ENCODE measurements at places on chromosomes 6 and 20. TPM values are rescaled to one million over a fixed set of nuclear protein-coding genes. Genes with fewer than 3 reads are reported as not detected.

The IL20RA gene
- not detected for total RNA-seq

The DSP gene
- total RNA-seq, result 0.27 TPM

The AK9 gene
- total RNA-seq, result 1.1 TPM

- H3K36me3 ChIP-seq, result no peaks in the 10 kb centered on the region
- DNase-seq, result peak; percentile 77
- peaks cover 39% of the 10 kb centered on the region for H3K27me3 ChIP-seq
- H3K4me1 ChIP-seq, result peaks cover 5% of the 10 kb centered on the region
- H3K4me3 ChIP-seq, result peak overlapping the region; percentile 42
- no peak overlapping the region for H3K27ac ChIP-seq
Measured at GRCh38 chr6:5084360-5084780, 771 bp upstream of the PPP1R3G start.

The RSPH4A gene
- 0.11 TPM for total RNA-seq

GRCh38 chr6:39669973-39670342 lies 55.2 kb downstream of the KIF6 start:
- no peaks in the 10 kb centered on the region for H3K27me3 ChIP-seq
- H3K4me3 ChIP-seq, result no peak overlapping the region
- H3K4me1 ChIP-seq, result no peaks in the 10 kb centered on the region
- H3K27ac ChIP-seq, result no peak overlapping the region
- DNase-seq, result no peak
- H3K36me3 ChIP-seq, result no peaks in the 10 kb centered on the region

GRCh38 chr20:46938434-46938833 lies 43.8 kb downstream of the EYA2 start:
- H3K27me3 ChIP-seq, result peaks cover 31% of the 10 kb centered on the region
- H3K27ac ChIP-seq, result no peak overlapping the region
- H3K4me3 ChIP-seq, result no peak overlapping the region
- no peaks in the 10 kb centered on the region for H3K4me1 ChIP-seq
- H3K36me3 ChIP-seq, result no peaks in the 10 kb centered on the region
- no peak for DNase-seq

The AGPAT1 gene
- total RNA-seq, result 109 TPM

The DNAAF9 gene
- total RNA-seq, result 2.5 TPM

DNA sequence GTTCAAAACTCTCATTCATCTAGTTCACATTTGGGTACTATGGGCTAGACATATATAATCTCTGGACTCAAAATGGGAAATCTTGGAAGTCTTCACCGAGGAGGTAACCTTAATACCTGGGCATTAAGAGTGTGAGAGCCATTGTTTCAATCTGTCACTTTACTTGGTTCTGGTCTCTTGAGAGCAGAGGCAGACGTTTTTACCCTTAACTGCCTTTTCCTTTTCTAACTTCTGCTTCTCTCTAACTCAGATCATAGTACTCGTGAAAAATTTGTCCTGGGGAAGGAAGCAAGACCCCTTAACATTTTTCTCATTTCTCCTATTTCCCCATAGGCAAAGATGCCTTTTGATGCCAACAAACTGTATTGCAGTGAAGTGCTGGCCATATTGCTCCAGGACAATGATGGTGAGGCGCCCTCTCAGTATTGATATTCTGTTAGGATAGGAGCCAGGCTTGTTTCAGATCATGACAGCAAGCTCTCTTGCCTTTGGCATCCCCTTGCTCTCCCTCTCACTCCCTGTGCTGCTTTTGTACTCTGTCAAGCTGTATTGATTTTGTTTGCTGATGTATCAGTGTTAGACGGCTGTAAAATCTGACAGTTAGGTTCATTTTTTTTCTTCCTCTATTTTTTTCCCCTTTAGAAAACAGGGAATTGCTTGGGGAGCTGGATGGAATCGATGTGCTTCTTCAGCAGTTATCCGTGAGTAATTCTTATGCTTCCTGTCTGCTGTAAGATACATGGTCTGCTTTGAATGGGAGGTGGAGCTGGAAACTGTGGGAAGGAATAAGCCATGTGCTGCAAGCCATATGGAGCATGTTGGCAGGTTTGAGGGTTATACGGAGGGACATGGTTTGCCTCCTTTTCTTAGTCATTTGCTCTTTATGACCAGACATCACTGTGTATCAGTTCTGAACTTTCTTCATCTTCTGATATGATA lies 83.5 kb downstream of the CTNNBL1 start:
- H3K4me1 ChIP-seq, result no peaks in the 10 kb centered on the region
- DNase-seq, result no peak
- H3K4me3 ChIP-seq, result no peak overlapping the region
- no peaks in the 10 kb centered on the region for H3K36me3 ChIP-seq

GRCh38 chr6:106413016-106413415 lies 52.5 kb downstream of the CRYBG1 start:
- DNase-seq, result no peak
- no peak overlapping the region for H3K4me3 ChIP-seq
- no peak overlapping the region for H3K27ac ChIP-seq
- H3K27me3 ChIP-seq, result peaks cover 19% of the 10 kb centered on the region

The DDO gene
- total RNA-seq, result 0.09 TPM

- no peak for DNase-seq
- H3K27me3 ChIP-seq, result no peaks in the 10 kb centered on the region
- no peak overlapping the region for H3K4me3 ChIP-seq
- H3K27ac ChIP-seq, result no peak overlapping the region
Measured at GRCh38 chr6:110618591-110619267, 142.3 kb upstream of the SLC22A16 start.

The ZC2HC1B gene
- not detected for total RNA-seq

DNA sequence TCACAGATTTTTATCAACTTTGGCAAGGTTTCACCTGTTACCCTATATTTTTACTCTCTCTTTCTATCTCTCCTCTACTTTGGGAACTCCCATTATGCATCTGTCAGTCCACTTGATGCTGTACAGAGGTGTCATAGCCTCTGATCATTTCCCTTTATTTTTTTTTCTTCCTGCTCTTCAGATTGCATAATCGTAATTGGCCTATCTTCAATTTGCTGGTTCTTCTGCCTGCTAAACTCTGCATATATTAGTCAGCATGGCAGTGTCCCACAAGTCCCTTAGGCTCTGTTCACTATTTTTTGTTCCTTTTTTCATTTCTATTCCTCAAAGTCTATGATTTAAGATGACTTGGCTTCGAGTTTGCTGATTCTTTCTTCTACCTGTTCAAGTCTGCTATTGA lies 44.7 kb upstream of the MICB start:
- H3K4me3 ChIP-seq, result no peak overlapping the region
- no peaks in the 10 kb centered on the region for H3K36me3 ChIP-seq
- DNase-seq, result no peak

GRCh38 chr20:6566821-6567220 lies 200.7 kb upstream of the BMP2 start:
- no peak for DNase-seq
- H3K36me3 ChIP-seq, result no peaks in the 10 kb centered on the region
- H3K4me1 ChIP-seq, result no peaks in the 10 kb centered on the region
- H3K27ac ChIP-seq, result no peak overlapping the region
- H3K4me3 ChIP-seq, result no peak overlapping the region

- no peaks in the 10 kb centered on the region for H3K36me3 ChIP-seq
- H3K4me1 ChIP-seq, result peaks cover 4% of the 10 kb centered on the region
- no peak overlapping the region for H3K4me3 ChIP-seq
- DNase-seq, result no peak
- no peaks in the 10 kb centered on the region for H3K27me3 ChIP-seq
Measured at GRCh38 chr6:73569121-73569520, 48.3 kb upstream of the EEF1A1 start.

GRCh38 chr20:54160065-54161007 lies 13.4 kb downstream of the CYP24A1 start:
- no peak overlapping the region for H3K4me3 ChIP-seq
- no peak overlapping the region for H3K27ac ChIP-seq
- DNase-seq, result no peak
- H3K4me1 ChIP-seq, result no peaks in the 10 kb centered on the region

The MAP3K7 gene
- 34.8 TPM for total RNA-seq

GRCh38 chr6:159555082-159555875 lies 137.8 kb downstream of the SOD2 start:
- no peak for DNase-seq
- no peaks in the 10 kb centered on the region for H3K4me1 ChIP-seq
- H3K27ac ChIP-seq, result no peak overlapping the region
- no peak overlapping the region for H3K4me3 ChIP-seq

DNA sequence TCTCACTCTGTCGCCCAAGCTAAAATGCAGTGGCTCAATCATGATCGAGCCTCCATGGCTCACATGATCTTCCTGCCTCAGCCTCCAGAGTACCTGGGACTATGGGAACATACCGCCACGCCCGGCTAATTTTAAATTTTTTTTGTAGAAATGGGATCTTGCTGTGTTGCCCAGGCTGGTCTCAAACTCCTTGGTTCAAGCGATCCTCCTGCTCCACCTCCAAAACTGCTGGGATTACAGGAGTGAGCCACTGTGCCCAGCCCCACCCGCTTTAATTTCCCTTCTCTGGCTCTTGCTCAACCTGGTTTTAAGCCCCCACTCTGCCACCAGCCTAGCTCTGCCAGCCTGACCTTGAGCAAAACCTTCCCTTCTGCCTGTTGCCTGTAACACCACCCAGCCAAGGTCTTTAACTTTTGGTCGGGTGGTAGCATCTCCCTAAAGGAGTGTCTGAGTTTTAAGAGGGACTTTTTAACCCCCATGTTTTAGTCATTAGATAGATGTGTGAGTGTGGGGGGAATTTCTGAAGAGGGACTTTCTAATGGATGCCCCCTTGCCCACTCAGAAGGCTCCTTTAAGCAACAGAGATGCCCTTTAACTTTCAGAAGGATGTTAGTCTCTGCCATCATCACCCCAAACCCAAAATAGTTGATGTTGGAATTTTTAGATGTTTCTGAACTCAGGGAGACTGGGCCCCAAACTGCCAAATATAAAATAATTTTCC lies 71.8 kb upstream of the FOXP4 start:
- no peak overlapping the region for H3K4me3 ChIP-seq
- H3K27me3 ChIP-seq, result peaks cover 77% of the 10 kb centered on the region
- no peak overlapping the region for H3K27ac ChIP-seq
- peaks cover 13% of the 10 kb centered on the region for H3K4me1 ChIP-seq
- no peak for DNase-seq

The MUCL3 gene
- total RNA-seq, result not detected

The ADAM33 gene
- not detected for total RNA-seq

The CYP24A1 gene
- total RNA-seq, result not detected

DNA sequence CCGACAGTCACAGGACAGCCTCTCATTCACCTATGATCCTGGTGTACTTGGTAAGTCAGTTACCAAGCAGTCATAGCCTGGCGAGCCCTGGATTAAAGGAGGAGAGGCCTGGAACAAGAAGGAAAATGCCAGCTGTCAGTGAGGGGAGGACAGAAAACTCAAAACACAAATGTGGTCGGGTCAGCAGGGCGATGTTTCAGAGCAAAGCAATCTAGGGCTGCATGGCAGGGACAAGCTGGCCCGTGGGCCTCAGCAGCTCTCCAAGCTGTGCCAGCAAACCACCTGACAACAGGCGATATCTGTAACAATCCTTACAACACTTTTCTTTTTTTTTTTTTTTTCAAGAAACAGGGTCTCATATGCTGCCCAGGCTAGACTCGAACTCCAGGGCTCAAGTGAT lies 40.3 kb downstream of the MGME1 start:
- H3K27me3 ChIP-seq, result no peaks in the 10 kb centered on the region
- no peaks in the 10 kb centered on the region for H3K36me3 ChIP-seq
- no peaks in the 10 kb centered on the region for H3K4me1 ChIP-seq
- H3K4me3 ChIP-seq, result no peak overlapping the region
- DNase-seq, result no peak
- H3K27ac ChIP-seq, result no peak overlapping the region

The ARFGAP1 gene
- 102 TPM for total RNA-seq

GRCh38 chr20:53917145-53918019 lies 153.0 kb downstream of the BCAS1 start:
- peaks cover 18% of the 10 kb centered on the region for H3K4me1 ChIP-seq
- DNase-seq, result peak; percentile 53
- no peak overlapping the region for H3K4me3 ChIP-seq

- no peak overlapping the region for H3K27ac ChIP-seq
- H3K4me3 ChIP-seq, result no peak overlapping the region
- no peak for DNase-seq
- no peaks in the 10 kb centered on the region for H3K27me3 ChIP-seq
- no peaks in the 10 kb centered on the region for H3K4me1 ChIP-seq
Measured at GRCh38 chr6:121216928-121217327, 117.4 kb downstream of the TBC1D32 start.

DNA sequence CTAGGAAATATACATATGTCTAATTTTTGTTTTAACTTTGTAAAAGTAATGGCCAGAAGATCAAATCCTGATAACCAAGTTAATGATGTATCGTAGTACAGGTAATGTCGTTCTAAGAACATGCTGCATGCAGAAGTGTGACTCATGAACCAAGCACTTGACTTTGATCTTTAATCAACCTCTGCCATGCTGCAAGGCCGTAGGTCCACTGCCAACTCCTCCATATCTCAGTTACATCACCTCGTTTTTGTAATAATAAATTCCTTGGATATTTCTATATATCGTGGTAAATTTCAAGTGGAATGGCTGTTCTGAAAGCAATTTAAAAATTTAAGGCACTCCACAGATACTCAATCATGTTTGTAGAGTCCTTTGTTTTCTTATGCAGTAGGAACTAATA lies 771.7 kb downstream of the EPHA7 start:
- H3K27ac ChIP-seq, result no peak overlapping the region
- no peaks in the 10 kb centered on the region for H3K36me3 ChIP-seq
- no peaks in the 10 kb centered on the region for H3K27me3 ChIP-seq
- H3K4me1 ChIP-seq, result no peaks in the 10 kb centered on the region
- no peak for DNase-seq

- no peak overlapping the region for H3K27ac ChIP-seq
- no peaks in the 10 kb centered on the region for H3K36me3 ChIP-seq
- H3K27me3 ChIP-seq, result no peaks in the 10 kb centered on the region
- H3K4me1 ChIP-seq, result no peaks in the 10 kb centered on the region
- DNase-seq, result no peak
Measured at GRCh38 chr6:56087421-56087820, 160.0 kb downstream of the COL21A1 start.

GRCh38 chr6:121828146-121828886 lies 392.9 kb downstream of the GJA1 start:
- H3K27me3 ChIP-seq, result no peaks in the 10 kb centered on the region
- no peaks in the 10 kb centered on the region for H3K36me3 ChIP-seq
- no peak overlapping the region for H3K27ac ChIP-seq
- H3K4me1 ChIP-seq, result no peaks in the 10 kb centered on the region

The ANKRD60 gene
- not detected for total RNA-seq

DNA sequence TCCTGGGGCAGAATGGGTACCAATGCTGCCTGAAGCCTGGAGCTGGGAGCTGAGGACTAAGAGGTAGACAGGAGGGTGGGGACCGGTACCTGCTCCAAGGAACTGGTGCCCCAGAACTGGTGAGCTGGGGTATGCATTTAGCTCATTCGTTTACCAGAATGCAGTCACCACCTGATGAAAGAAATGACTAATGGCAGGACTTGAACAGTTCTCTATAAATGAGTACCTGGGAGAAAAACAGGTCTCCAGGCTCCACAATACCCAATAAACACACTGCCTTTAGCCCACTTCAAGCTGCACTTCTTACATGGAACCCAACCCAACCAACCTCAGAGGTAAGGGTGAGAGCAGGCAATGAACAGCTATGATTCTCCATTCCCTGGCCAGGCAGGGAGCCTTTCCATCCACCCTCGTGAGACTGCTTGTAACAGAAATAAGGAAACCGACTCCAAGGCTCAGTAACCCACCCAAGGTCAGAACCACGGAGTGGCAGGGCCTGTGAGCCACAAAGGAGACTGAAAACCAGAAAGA lies 15.4 kb downstream of the FKBP1A start:
- peaks cover 42% of the 10 kb centered on the region for H3K4me1 ChIP-seq
- peaks cover 55% of the 10 kb centered on the region for H3K36me3 ChIP-seq
- no peak overlapping the region for H3K4me3 ChIP-seq
- H3K27ac ChIP-seq, result no peak overlapping the region
- H3K27me3 ChIP-seq, result no peaks in the 10 kb centered on the region

The CLPSL2 gene
- total RNA-seq, result not detected
